Activated T-helper 1 cell treated with anti-CD3 and anti-CD28 coated beads, Interleukin-2, amount 50 U/mL, for 16 hours (primary cell): ENCODE measurements at places on chromosomes 5 and 9.
A peak's percentile ranks its signal among the peaks of the same experiment; 100 is the strongest.

DNA sequence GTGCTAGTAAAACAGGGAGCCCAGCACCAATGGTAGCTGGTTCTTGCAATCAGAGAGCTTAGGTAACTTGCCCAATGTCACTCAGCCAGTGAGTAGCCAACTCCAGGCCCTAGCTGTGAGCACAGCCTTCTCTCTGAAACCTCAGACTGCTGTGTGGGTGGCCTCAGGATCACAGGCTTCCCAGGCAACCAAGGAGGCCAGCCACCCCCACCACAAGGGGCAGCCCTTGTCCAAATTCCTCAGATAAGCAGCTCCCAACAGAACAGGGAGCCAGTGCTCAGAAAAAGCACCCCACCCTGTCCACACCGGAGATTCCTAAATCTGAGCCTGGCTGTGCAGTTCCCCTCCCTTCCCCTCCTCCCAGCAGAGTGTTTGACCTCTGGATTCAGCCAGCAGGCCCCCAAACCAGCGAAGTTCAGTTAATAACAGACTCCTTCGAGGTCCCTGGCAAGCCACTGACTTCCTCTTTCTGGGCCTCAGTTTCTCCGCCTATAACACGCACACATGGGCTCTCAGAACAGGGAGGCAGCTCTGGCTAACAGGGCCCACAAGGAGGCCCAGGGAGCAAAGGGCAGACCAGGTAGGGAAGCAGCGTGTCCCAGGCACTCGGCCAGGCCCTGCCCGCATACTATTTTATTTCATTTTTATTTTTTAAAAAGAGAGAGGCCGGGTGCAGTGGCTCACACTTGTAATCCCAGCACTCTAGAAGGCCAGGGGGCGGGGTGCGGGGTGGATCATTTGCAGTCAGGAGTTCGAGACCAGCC lies 2.7 kb downstream of the EEIG1 start:
- DNase-seq = no peak

GRCh38 chr9:79224672-79225433 lies 346.9 kb upstream of the TLE4 start:
- DNase-seq = no peak

- DNase-seq = no peak
Measured at GRCh38 chr5:33304601-33305000, 136.2 kb upstream of the TARS1 start.

GRCh38 chr5:145975001-145975360 lies 38.6 kb downstream of the SH3RF2 start:
- no peak for DNase-seq

DNA sequence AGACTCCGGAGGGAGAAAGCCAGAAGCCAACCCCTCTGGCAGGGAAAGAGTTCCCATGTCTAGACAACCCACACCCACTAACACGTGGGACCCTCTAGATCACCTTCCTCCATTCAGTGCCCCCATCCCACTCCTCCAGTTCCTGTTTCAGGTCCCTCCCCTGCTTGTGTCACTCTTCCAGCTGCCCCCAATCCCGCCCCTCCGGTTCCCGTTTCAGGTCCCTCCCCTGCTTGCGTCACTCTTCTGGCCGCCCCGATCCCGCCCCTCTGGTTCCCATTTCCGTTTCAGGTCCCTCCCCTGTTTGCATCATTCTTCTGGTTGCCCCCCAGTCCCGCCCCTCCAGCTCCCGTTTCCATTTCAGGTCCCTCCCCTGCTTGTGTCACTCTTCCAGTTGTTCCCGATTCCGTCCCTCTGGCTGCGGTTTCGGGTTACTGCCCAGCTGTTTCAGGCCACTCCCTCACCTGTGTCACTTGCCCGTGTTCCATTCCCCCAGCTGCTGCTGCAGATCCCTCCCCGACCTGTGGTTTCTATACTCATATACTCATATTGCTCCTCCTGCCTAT lies 64.8 kb upstream of the RANBP6 start:
- DNase-seq = peak; percentile 49

GRCh38 chr5:15737871-15738664 lies 238.1 kb downstream of the FBXL7 start:
- no peak for DNase-seq

DNA sequence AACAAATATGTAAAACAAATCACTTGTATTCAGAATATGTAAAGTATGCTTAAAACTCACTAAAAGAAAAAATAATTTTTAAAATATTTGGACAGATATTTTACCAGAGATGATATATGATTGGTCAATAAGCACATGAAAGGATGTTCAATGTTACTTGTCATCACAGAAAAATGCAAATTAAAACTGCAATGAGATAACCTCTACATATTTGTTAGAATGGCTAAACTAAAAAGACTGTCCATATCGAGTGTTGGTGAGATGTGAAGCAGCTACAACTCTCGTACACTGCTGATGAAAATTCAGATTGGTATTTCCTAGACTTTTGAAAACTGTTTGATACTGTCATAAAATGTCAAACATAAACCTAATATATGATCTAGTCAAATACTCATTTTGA lies 685.1 kb downstream of the DTWD2 start:
- no peak for DNase-seq

DNA sequence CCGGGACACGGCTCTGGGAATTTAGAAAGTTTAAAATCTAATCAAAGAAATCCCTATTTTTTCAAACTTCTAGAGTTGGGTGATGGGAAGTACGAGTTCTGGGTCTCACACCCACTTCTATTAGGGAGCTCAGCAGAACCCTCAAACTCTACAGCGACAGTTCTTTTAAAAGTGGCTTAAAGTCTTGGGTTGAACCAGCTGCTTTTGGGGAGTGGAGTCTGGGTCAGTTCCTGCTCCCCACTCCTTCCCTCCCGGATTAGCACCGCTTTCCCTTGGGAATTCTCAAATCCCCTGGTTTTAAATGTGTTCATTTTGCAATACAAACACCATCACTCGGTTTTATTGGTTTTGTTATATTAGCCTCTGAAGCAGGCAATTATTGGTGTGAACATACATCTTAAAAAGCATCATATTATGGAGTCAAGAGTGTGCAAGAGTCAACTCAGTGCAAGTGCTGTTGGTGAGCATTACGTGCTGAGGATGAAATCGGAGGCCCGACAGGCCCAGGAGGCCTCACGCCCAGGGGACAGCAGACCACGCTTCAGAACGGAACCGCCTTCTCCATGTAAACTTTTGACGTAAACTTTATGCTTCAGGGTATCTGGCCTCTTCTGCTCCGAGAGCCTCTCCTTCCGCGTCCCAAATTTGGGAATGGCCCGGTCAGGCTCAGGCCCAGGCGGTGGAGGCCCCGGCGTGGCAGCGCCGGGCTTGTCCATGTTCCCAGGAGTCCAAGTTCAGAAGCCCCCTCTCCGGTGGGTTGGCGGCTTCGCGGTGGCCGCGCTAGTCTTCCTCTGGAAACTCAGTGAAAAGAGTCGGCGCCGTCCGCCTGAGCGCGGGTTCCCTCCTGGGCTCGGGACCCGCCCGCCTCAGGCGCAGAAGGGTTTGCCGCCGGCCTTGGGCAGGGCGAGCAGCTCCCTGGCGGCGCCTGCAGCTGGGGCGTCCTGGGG lies 5.3 kb downstream of the IRX4 start:
- no peak for DNase-seq

- no peak for DNase-seq
Measured at GRCh38 chr5:143200781-143201398, 202.6 kb downstream of the NR3C1 start.
